ENCODE measurements at places on chromosomes 11 and 22. TPM values are rescaled to one million over a fixed set of nuclear protein-coding genes. Genes with fewer than 3 reads are reported as not detected.

F2 gene
- not detected for total RNA-seq

TRPC6 gene
- total RNA-seq = 11.2 TPM

OR52M1 gene
- not detected for total RNA-seq

DNA sequence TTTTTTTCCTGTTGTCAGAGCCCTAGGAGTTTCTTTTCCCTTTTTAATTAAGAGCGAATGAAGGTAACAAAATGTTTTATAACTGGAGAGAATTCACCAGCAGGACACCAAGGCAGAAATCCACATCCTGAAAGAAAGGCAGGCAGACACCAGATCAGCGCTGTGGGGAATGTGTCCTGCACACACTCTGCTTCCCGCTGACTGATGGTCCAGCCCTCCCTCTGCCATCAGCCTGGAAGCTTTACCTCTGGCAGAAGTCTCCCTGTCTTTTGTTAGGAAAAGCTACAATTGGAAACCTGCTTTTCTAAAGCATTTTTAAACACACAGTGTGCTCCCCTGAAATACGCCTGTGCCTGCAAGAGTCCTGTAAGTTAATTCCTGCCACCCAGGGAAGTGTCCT is 638.5 kb downstream of the NTM start:
- no peaks in the 10 kb centered on the region for H3K36me3 ChIP-seq
- H3K4me1 ChIP-seq = no peaks in the 10 kb centered on the region
- H3K27me3 ChIP-seq = peaks cover 7% of the 10 kb centered on the region
- DNase-seq = no peak
- no peak overlapping the region for H3K27ac ChIP-seq

GRCh38 chr11:86699040-86699791 is 26.8 kb upstream of the ME3 start:
- H3K4me3 ChIP-seq = no peak overlapping the region
- H3K36me3 ChIP-seq = no peaks in the 10 kb centered on the region
- H3K27me3 ChIP-seq = no peaks in the 10 kb centered on the region
- no peak for DNase-seq
- peaks cover 10% of the 10 kb centered on the region for H3K4me1 ChIP-seq

DNA sequence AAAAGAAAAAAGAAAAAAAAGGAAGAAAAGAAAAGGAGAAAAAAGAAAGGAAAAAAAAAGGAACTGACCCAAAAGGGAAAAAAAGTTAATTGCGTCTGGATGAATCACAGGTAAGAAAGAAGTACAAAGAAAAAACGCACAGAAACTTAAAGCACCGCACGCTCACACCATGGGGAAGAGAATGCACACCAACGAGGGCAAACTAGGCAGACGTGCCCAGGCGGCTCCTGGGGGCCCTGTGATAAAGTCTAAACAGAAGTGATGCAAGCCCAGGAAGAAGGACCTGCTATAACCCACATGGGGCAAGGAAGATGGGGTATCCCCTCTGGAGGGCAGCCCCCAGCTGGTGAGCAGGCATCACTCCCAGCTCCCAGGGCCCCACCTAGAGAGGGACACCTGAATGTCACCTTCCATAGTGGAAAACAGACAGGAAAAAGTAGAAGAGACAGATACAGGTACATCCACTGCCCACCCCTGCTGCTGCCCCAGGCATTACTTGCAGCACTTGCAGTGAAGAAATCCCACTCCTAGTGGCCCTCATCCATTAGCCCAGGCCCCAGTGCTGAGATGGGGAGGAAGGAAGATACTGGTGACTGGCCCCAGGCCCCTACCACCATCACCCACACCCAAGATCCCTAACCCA is 28.9 kb downstream of the NAP1L4 start:
- H3K4me3 ChIP-seq = no peak overlapping the region
- H3K36me3 ChIP-seq = no peaks in the 10 kb centered on the region
- H3K27ac ChIP-seq = no peak overlapping the region

- H3K27me3 ChIP-seq = no peaks in the 10 kb centered on the region
- H3K36me3 ChIP-seq = peaks cover 36% of the 10 kb centered on the region
- H3K4me1 ChIP-seq = peaks cover 13% of the 10 kb centered on the region
Observed at GRCh38 chr22:36528795-36529751, at the start of gene EIF3D. TSS of gene EIF3D (minus strand) at chr22:36529166. CDS start at chr22:36526121, 3,045 bp downstream.

GRCh38 chr11:121630041-121630440 is 177.3 kb upstream of the SORL1-AS1 start:
- H3K27ac ChIP-seq = no peak overlapping the region
- H3K4me3 ChIP-seq = no peak overlapping the region
- H3K36me3 ChIP-seq = no peaks in the 10 kb centered on the region

- H3K4me1 ChIP-seq = peaks cover 8% of the 10 kb centered on the region
- no peaks in the 10 kb centered on the region for H3K27me3 ChIP-seq
- no peaks in the 10 kb centered on the region for H3K36me3 ChIP-seq
- no peak overlapping the region for H3K27ac ChIP-seq
- no peak overlapping the region for H3K4me3 ChIP-seq
- DNase-seq = no peak
Observed at GRCh38 chr11:18624161-18624560, 10.0 kb downstream of the SPTY2D1 start.

Data from left lung (tissue), 14 donors.